ENCODE measurements at places on chromosomes 2 and 18.

GRCh38 chr18:51430538-51430937, 233.1 kb upstream of the MEX3C start:
- no peak for DNase-seq

GRCh38 chr2:222728621-222729020, 57.2 kb downstream of the MOGAT1 start:
- DNase-seq: no peak

DNA sequence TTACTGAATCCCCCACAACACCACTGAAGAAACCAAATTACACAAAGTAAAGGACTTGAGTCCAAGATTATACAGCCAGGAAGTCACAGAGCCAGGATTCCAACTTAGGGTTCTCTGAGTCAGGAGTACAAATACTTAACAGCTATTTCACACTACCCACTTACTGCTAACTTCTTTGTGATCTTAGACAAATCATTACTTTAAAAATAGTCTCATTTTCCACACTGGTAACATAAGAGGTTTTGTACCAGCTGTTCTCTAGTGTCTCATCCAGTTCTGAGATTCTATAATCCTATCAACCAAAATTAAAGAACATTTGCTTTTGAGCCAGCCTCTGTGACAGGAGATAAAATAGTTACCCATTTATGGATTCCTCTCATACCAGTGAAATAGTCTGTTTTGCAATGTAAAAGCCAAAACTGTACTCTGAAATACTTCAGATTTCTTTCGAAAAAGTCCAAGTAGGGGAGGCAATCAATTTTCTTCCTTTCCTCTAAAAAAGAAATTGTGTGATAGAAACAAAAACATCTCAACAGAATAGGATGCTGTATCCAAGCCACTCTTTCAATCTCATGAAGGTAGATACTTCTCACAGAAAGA, 157.6 kb downstream of the LRATD1 start:
- DNase-seq: peak; percentile 59

- no peak for DNase-seq
Measured at GRCh38 chr2:158755310-158756087, 39.6 kb upstream of the DAPL1 start.

GRCh38 chr2:224110811-224111210, 71.7 kb upstream of the SERPINE2 start:
- DNase-seq: no peak
